ENCODE measurements at places on chromosomes 13 and 19. TPM values are rescaled to one million over a fixed set of nuclear protein-coding genes. Genes with fewer than 3 reads are reported as not detected.

DNA sequence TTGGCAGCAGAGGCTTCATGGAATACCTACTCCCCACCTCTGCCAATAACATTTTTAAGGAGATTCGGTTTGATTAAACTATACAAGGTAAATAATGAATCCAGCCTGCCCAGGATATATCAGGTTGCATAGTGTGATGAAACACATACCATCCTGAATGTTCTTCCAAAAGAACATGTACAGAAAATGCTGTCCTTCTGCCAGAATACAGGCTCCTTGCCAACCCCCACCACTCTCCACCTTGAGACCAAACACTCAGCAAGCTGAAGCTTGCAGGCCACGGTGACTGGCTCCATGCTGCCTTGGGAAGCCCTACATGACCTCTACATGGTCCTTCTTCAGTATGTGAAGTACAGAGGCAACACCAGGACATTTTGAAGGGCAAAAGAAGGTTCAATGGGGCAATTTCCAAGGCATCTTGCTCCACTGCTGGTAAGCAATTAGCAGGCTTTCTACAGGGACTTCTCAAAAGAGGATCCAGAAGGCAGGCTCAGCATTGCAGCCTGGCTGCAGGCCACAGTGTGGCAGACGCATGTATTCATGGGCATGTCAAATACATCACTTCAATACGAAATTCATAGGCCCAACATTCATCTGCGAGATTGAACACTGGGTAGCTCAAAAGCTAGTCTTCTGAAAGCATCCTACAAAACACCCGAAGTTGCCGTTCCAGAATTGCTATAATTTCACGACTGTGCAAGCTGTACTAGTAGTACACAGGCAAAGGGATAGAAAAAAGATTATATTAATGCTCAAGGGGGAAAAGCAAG is 62.4 kb upstream of the SERP2 start:
- no peak overlapping the region for H3K4me3 ChIP-seq
- no peaks in the 10 kb centered on the region for H3K36me3 ChIP-seq
- no peaks in the 10 kb centered on the region for H3K27me3 ChIP-seq
- DNase-seq: no peak
- peaks cover 47% of the 10 kb centered on the region for H3K4me1 ChIP-seq

DNA sequence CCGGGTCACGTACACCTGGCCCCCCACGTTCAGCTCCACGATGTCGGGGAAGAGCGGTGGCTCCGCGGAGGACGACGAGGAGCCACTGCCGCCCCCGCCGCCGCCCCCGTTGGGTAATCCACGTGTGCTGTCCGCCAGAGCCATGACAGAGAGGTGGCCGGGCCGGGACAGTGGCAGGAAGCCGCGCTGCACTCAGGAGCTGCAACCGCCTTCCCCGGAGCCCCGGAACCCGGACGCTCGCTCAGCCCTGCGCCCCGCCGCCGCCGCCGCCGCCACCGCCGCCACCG is 257 bp downstream of the KCTD12 start:
- peak overlapping the region; percentile 80 for H3K4me3 ChIP-seq
- H3K27me3 ChIP-seq: peaks cover 6% of the 10 kb centered on the region
- H3K36me3 ChIP-seq: no peaks in the 10 kb centered on the region
- H3K27ac ChIP-seq: peak overlapping the region; percentile 87
- peaks cover 21% of the 10 kb centered on the region for H3K4me1 ChIP-seq
- no peak for DNase-seq

DNA sequence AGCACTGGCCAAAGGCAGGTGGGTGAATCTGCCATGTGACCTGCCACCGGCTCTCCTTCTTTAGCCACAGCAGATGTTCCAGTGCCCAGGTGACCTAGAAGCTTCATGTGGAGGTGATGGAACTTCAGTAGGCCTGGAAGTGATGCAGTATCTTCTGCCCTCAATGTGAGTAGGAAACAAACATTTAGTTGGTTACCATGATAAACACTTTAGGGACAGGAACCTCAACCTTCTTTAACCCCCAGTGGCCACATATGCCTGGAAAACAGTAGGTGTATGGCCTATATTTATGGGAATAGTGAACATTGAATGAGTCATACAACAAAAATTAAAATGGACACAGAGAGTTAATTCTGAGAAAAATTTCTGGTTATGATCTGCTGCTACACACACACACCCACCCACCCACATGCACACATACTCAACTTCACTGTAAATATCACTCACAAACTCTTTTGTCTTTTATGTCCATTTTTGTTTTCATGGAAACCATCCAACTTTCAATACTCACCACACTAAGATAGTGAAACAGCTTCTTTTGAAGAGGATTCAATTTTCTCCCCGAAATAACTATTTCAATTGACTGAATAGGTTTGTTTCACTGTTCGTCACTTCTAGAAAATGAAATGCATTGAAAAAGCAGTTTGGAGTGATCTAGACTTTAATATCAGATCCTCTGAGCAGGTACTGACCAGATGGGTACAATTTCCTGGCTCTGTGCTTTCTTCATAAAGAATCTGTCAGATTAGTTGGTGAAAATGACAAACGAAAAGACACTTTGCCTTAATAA is 97.3 kb downstream of the STARD13 start:
- H3K27ac ChIP-seq: peak overlapping the region; percentile 58
- H3K27me3 ChIP-seq: no peaks in the 10 kb centered on the region

DNA sequence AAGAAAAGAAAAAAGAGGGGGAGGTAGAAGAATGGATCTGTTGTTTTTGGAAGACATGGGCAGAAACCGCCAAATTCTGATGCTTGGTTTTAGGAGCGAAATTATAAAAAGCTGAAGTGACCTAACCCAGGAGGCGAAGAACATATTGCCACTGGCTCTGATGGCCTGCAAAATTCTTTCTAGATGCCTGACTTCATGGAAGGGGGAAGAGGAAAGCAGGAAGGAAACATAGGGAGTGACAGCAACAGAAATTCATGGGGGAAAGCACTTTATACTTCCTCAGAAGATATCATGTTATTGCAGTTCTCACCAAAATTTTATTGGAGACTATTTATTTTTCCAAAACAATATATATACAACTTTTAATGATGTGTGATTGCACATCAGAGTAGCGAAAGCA is 213.5 kb downstream of the DLEU7 start:
- no peaks in the 10 kb centered on the region for H3K4me1 ChIP-seq
- H3K4me3 ChIP-seq: no peak overlapping the region
- DNase-seq: no peak

DNA sequence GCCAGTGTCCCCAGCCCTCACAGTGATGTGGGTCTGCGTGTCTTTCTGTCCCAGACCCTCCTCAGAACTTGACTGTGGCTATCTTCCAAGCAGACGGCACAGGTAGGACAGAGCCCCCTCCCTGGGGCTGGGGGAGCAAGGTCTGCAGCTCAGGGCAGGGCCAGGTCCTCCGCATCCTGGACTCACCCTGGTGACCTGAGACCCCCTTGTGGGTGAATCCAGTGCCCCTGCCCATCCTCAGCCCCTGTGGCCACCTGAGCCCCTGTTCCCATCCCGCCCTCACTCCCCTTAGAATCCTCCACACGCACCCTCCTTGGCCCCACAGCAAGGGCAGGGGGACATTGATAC is 39.0 kb upstream of the CD33 start:
- no peaks in the 10 kb centered on the region for H3K36me3 ChIP-seq
- H3K4me1 ChIP-seq: no peaks in the 10 kb centered on the region
- DNase-seq: no peak

- no peaks in the 10 kb centered on the region for H3K36me3 ChIP-seq
- no peak overlapping the region for H3K27ac ChIP-seq
- no peak overlapping the region for H3K4me3 ChIP-seq
- peaks cover 3% of the 10 kb centered on the region for H3K27me3 ChIP-seq
- H3K4me1 ChIP-seq: no peaks in the 10 kb centered on the region
These were observed 8.4 kb upstream of the FLT1 start for GRCh38 chr13:28503182-28503967.

GRCh38 chr19:48639483-48640375 is 2.5 kb upstream of the DBP start:
- no peak overlapping the region for H3K4me3 ChIP-seq
- H3K27me3 ChIP-seq: no peaks in the 10 kb centered on the region
- H3K27ac ChIP-seq: no peak overlapping the region
- H3K4me1 ChIP-seq: peaks cover 10% of the 10 kb centered on the region
- no peaks in the 10 kb centered on the region for H3K36me3 ChIP-seq

- H3K36me3 ChIP-seq: no peaks in the 10 kb centered on the region
- no peaks in the 10 kb centered on the region for H3K27me3 ChIP-seq
- no peak overlapping the region for H3K27ac ChIP-seq
These were observed 49.6 kb downstream of the THSD1 start for GRCh38 chr13:52356327-52356726.

DNA sequence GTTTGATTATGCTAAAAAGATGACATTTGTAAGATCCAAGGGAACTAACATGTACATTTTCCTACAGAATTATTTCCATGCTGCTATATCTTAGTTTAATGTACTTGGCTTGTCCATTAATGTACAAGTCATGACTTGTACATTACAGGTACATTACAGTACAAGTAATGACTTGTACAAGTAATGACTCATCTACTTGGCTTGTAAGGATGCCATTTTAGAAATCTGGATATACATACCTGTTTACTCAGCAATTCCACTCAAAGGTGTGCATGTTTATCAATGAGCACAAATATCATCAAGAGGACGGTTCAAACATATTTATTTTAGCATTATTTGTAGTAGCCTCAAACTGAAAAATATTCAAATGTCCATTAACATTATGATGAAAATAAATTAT is 87.0 kb upstream of the TRPC4 start:
- H3K27me3 ChIP-seq: no peaks in the 10 kb centered on the region
- no peak overlapping the region for H3K27ac ChIP-seq
- no peaks in the 10 kb centered on the region for H3K4me1 ChIP-seq
- DNase-seq: no peak
- no peak overlapping the region for H3K4me3 ChIP-seq

GRCh38 chr13:99356262-99357091 is 49.3 kb upstream of the GPR183 start:
- H3K4me1 ChIP-seq: peaks cover 27% of the 10 kb centered on the region
- no peaks in the 10 kb centered on the region for H3K27me3 ChIP-seq
- H3K36me3 ChIP-seq: no peaks in the 10 kb centered on the region
- peak overlapping the region; percentile 79 for H3K27ac ChIP-seq
- peak overlapping the region; percentile 19 for H3K4me3 ChIP-seq

DNA sequence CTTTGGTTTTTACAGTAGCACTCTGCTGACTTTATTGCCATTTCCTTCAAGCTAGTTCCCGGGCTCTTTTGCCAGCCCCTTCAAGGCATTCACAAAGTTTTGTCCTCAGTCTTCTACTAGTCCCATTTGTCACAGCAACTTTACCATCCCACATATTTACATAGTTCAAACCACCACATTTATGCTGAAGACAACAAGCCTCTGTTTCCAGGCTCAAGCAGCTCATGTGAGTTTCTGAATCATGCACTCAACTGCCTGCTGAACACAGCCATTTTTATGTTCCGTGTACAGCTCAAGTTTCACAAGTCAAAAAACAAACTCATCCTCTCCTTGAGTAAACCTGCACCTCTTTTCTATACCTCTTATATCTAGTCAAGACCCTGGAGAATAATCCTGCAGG is 977.0 kb upstream of the SLC10A2 start:
- no peaks in the 10 kb centered on the region for H3K4me1 ChIP-seq
- DNase-seq: no peak
- H3K4me3 ChIP-seq: no peak overlapping the region
- H3K27ac ChIP-seq: no peak overlapping the region
- no peaks in the 10 kb centered on the region for H3K36me3 ChIP-seq

DNA sequence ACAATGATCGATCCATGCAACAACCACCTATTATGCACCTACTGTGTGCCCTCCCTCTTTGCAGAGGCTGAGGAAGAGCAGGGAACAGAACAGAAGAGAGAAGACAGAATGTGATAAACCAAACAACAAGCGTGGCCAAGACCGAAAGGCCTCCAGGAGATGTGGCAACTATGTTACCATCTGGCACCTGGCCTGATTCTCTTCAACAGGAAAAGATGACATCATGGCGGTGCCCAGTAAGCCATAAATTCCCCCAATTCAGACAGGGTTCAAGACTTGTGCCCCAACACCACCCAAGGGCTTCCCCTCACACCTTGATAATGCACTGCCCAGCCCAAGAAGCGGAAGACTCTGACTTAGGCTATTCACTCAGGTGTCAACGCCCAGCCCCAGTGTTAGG is 44.3 kb downstream of the SLC7A1 start:
- H3K4me1 ChIP-seq: peaks cover 6% of the 10 kb centered on the region
- H3K4me3 ChIP-seq: no peak overlapping the region
- H3K27me3 ChIP-seq: no peaks in the 10 kb centered on the region
- H3K27ac ChIP-seq: no peak overlapping the region
- H3K36me3 ChIP-seq: no peaks in the 10 kb centered on the region

GRCh38 chr19:58261968-58262921 is 16.5 kb upstream of the ZNF8 start:
- H3K36me3 ChIP-seq: peaks cover 5% of the 10 kb centered on the region
- H3K27ac ChIP-seq: no peak overlapping the region
- no peaks in the 10 kb centered on the region for H3K4me1 ChIP-seq
- no peak overlapping the region for H3K4me3 ChIP-seq
- no peak for DNase-seq

DNA sequence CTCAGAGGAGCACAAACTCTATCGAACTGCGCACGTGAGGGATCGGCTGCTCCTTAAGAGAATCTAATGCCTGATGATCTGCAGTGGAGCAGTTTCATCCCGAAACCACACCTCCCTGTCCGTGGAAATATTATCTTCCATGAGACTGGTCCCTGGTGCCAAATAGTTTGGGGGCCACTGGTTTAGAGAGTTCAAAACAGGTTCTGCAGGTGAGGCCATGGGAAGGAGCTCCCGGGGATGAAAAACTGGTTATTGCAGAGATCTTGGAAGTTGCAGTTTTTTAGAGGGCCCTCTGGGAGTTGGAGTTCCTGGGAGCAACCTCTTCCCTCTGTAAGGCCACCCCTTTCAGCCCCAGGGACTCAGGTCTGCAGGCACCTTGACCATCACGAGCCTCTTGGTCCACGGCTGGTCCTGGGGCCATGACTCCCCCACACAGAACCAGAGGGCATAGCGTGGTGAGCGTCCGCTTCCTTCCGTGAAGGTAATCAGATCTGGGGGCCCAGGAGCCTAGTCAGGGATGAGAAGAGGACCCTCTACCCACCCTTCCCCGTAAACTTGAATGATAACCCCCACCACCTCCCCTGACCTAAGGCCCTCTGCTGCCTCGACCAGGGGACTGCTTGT is 5.2 kb downstream of the IRF3 start:
- DNase-seq: no peak
- H3K27me3 ChIP-seq: no peaks in the 10 kb centered on the region
- no peaks in the 10 kb centered on the region for H3K36me3 ChIP-seq
- H3K4me1 ChIP-seq: peaks cover 10% of the 10 kb centered on the region

SYCN gene
- total RNA-seq: not detected

MAP4K1 gene
- total RNA-seq: 49.0 TPM

CCDC169 gene
- not detected for total RNA-seq

ACP7 gene
- total RNA-seq: not detected

TMEM255B gene
- 0.79 TPM for total RNA-seq

OVOL3 gene
- total RNA-seq: not detected

ZNF506 gene
- 11.6 TPM for total RNA-seq

ZNF575 gene
- total RNA-seq: 1.9 TPM

DIAPH3 gene
- 1.2 TPM for total RNA-seq

NUDT19 gene
- total RNA-seq: 15.2 TPM

F2RL3 gene
- 13.1 TPM for total RNA-seq

RNF113B gene
- total RNA-seq: not detected

SLC44A2 gene
- 85.3 TPM for total RNA-seq

ZNF723 gene
- total RNA-seq: not detected

CDC37 gene
- 165 TPM for total RNA-seq

LRRC4B gene
- total RNA-seq: 0.82 TPM

SWSAP1 gene
- total RNA-seq: 2.1 TPM

IZUMO2 gene
- not detected for total RNA-seq

Measured in transverse colon (tissue), 4 donors.